ENCODE measurements at places on chromosomes 5 and 9.

GRCh38 chr5:78500028-78500427, 139.6 kb downstream of the SCAMP1 start:
- DNase-seq = no peak

- DNase-seq = no peak
These were observed 782.4 kb upstream of the WWC1 start for GRCh38 chr5:167509076-167509475.

DNA sequence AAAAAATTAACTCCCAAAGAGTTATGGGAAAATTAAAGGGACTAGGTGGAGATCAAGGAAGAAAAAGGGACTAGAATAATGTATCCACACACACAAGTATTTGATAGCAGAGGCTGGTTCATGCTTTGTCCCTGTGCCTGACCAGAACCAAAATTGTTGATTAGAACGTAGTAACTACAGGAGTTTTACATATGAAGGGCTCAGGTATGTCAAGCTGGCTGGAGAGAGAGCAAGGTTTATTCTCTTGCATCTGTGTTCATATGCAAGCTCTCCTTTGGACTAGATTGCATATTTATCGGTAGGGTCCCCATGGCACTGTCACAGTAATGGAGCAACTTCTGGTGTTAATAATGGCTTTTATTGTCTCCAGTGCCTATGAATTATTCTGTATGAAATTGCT, 239.9 kb upstream of the TRPM3 start:
- no peak for DNase-seq

GRCh38 chr5:91212714-91213092, 170.4 kb downstream of the ARRDC3 start:
- DNase-seq = peak; percentile 45

GRCh38 chr5:119312403-119312802, 43.4 kb upstream of the TNFAIP8 start:
- no peak for DNase-seq

DNA sequence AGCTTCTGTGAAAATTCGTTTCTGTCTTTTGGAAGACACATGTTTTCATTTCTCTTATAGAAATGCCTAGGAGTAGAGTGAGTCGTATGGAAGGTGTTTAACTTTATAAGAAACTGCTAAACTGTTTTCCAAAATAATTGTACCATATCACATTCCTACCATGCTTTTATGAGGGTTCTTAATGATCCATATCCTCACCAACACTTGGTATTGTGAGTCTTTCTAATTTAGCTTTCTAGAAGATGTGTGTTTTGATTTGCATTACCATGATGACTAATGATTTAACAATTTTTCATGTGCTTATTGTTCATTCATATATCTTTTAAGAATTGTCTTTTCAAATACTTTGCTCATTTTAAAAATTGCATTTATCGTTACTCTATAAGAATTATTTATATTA, 223.6 kb downstream of the COMMD10 start:
- no peak for DNase-seq

GRCh38 chr9:93096131-93096802, at the start of gene CARD19:
TSS of gene CARD19 (plus strand) at chr9:93096217. CDS start at chr9:93096346, 129 bp downstream.
- DNase-seq = peak; percentile 75

- DNase-seq = peak; percentile 38
These were observed 64.9 kb downstream of the ZNF354C start for GRCh38 chr5:179124853-179125788.

- DNase-seq = no peak
These were observed 166.5 kb upstream of the RORB start for GRCh38 chr9:74330487-74331214.

- no peak for DNase-seq
These were observed 14.9 kb downstream of the CD180 start for GRCh38 chr5:67181648-67182221.

DNA sequence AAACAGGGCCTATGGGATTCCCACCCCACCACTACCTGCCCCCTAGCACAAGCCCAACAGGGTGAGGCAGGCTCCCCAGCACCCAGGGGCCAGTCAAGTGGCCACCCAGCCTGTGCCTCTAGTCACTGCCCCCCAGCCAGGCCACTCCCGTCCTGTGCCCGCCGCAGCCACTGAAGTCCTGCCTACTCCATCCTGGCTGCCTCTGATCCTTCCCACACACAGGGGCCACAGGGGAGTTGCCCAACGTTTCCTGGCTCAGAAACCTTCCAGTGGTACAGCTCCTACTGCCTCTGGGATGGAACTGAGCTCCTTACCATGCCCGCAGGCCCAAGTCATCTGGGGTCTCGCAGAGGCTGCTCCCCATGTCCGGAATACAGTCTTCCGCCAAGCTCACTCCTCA, 70.2 kb upstream of the STXBP1 start:
- DNase-seq = no peak

- DNase-seq = no peak
These were observed 53.5 kb downstream of the FOXI1 start for GRCh38 chr5:170159101-170159698.

GRCh38 chr9:133103987-133104505, 17.0 kb downstream of the RALGDS start:
- DNase-seq = no peak

DNA sequence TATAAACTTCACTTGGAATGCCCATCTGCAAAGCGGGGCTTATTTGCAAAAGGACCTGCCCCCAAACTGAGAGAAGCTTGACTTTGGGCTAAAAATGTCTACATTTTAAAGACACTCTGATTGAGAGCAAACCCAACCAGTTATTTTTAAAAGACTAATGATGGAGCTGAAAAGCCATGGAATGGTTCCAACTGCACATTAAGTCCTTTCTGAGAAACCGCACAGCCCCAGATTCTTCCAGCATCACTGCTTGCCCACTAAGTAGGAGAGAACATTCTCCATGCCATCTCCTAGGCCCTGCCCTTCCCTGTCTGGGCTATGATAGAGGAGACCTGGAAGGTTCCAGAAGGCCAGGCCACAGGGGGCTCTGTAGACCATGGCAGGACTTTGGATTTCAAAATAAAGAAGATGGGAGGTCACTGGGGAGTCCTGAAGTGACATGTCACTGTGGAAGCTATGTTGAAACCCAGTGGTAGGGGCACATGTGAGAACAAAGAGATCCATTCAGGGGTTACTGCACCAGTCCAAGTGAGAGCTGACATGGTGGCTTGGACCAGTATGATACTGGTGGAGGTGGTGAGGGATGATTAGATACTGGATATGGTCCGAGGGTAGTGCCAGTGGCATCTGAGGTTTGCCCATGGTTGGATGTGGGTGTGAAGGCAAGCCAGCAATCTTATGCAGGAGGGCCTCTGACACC, 179.2 kb downstream of the DAB2IP start:
- DNase-seq = no peak

DNA sequence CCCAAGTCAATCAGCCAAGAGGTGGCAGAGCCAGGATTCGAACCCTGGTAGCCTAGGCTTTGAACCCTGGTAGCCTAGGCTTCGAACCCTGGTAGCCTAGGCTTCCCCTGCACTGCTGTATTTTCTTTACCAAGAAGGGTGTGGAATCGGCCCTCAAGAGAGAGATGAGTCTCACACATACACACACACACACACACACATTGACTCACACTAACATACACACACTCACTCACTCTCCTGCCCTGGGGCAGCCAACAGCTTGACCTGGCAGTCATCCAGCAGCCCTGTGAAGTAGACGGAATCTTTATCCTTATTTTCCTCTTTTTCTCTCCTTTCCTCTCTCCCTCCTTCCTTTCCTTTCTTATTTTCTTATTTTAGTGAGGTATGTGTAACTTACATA, 55.4 kb upstream of the RPL26L1 start:
- no peak for DNase-seq

- no peak for DNase-seq
These were observed 32.2 kb downstream of the EXD3 start for GRCh38 chr9:137390553-137391410.

DNA sequence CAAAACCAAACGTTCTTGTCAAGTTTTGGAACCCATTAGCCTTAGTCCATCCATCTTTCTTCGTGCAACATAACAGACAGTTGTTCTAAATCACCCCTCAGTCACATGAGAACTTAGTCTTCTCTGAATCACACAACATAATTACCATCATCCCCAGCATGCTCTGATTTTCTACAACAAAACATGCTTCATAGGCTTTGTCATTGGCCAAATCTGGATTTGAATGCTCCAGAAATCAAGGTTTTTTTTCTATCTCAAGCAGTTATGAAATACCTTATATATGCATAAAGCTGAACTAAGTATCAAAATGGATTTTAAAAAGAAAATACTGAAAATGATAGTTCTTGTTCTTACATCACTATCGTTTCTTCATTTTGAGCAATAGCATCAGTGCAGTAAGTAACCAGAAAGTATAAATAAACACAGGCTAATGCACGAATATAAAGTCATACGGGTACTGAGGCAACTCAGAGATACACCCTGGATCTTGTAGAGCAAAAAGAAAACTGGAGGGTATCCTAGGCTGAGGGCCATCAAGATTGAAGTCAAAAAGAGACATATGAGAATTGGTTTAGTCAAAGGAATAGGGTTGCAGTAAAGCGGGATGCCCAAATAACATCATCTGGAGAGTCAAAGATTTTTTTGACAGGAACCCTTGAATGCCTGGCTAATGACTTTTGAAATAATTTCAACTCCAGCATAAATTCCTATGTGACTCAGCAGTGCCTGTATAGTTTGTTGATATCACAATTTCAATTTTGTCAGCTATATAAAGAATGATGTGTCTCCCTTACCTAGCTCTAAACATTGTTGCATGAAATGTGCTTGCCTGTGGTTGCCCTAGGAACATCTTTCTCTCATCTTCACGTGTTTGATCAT, 164.7 kb downstream of the ADAMTSL1 start:
- DNase-seq = no peak

DNA sequence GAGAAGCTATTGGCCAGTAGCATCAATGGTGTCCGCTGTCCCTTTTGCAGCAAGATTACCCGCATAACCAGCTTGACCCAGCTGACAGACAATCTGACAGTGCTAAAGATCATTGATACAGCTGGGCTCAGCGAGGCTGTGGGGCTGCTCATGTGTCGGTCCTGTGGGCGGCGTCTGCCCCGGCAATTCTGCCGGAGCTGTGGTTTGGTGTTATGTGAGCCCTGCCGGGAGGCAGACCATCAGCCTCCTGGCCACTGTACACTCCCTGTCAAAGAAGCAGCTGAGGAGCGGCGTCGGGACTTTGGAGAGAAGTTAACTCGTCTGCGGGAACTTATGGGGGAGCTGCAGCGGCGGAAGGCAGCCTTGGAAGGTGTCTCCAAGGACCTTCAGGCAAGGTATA, 10.8 kb downstream of the TRIM32 start:
- no peak for DNase-seq

- DNase-seq = no peak
These were observed 51.4 kb downstream of the PFDN1 start for GRCh38 chr5:140251527-140251973.

DNA sequence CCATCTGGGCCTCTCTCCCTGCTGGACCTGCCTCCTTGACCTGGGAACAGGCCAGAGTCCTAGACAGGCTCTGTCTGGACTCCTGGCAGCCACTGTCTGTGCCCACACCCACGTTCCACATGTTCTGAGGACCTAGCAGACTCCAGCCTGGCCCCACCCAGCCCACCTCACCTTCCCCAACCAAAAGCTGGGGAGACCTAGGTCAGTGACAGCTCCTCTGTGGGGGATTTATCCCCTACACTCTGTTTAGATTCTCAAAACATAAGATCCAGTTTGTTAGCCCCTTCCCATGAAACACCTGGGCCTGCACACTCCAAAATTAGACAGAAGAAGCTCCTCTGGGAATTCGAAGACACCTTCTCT, 59.8 kb upstream of the ADAMTS2 start:
- DNase-seq = no peak

GRCh38 chr9:82489201-82489821, 500.7 kb downstream of the SPATA31D1 start:
- no peak for DNase-seq

GRCh38 chr5:33043343-33043997, 332.3 kb downstream of the NPR3 start:
- DNase-seq = no peak
